ENCODE measurements at places on chromosomes 11 and 22.

DNA sequence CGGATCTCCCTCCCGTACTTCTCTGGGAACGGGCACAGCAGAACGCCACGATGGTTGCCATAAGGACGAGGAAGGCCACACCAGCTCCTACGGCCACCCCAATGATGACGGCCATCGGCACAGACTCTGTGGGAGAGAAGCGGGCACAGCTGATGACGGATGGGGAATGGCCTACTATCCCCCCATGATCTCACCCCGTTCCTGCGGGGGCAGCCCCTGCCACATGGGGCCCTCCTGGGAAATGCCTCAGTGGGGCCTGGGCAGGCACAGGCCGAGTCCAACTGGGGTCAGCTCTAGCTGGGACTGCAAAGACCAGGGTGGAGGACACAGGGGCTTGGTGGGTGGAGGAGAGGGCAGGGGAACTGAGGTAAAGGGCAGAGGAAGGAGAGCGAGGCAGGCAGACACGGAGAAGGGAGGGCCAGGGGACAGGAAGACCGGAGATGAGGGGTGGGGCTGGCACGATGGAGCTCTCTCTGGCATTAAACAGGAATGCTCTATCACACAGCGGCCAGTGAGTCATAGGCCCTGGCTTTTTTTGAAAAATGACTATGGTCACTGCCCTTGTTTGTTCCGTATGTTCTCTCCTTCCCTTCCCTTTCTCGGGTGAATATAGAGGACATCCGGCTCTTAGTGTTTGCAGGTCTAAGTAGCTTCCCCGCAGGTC is 76.0 kb downstream of the ST3GAL4 start:
- no peak for DNase-seq

DNA sequence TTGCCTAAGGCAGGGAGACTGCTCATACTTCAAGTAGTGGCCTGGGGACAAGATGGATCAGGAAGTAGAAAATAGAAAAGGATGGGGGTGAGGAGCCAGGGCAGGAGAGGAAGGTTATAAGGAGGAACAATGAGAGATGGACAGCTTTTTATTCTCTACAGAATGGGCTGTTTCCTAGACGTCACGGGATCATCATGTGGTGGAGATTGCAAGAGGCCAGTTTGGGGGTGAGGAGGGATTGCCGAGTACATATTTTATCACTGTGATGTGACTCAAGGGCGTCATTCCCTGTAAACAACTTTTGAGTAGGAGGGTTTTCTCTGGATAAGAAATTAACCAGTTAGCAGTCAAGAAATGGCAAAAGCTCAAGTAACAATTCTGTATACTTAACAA is 406.3 kb downstream of the ETS1 start:
- no peak for DNase-seq

- DNase-seq: no peak
These were observed 18.1 kb upstream of the GDPD5 start for GRCh38 chr11:75543806-75544205.

- DNase-seq: no peak
These were observed 85.2 kb downstream of the APOL5 start for GRCh38 chr22:35802885-35803284.

GRCh38 chr11:77236901-77237300 is 64.6 kb downstream of the GDPD4 start:
- DNase-seq: no peak

GRCh38 chr11:36899800-36900199 is 301.8 kb upstream of the RAG2 start:
- DNase-seq: no peak

GRCh38 chr11:44611088-44611487 is 45.6 kb downstream of the CD82 start:
- no peak for DNase-seq

- no peak for DNase-seq
These were observed 24.4 kb downstream of the SGSM1 start for GRCh38 chr22:24830205-24830979.

GRCh38 chr22:28822930-28823551 is 22.7 kb upstream of the XBP1 start:
- DNase-seq: no peak

DNA sequence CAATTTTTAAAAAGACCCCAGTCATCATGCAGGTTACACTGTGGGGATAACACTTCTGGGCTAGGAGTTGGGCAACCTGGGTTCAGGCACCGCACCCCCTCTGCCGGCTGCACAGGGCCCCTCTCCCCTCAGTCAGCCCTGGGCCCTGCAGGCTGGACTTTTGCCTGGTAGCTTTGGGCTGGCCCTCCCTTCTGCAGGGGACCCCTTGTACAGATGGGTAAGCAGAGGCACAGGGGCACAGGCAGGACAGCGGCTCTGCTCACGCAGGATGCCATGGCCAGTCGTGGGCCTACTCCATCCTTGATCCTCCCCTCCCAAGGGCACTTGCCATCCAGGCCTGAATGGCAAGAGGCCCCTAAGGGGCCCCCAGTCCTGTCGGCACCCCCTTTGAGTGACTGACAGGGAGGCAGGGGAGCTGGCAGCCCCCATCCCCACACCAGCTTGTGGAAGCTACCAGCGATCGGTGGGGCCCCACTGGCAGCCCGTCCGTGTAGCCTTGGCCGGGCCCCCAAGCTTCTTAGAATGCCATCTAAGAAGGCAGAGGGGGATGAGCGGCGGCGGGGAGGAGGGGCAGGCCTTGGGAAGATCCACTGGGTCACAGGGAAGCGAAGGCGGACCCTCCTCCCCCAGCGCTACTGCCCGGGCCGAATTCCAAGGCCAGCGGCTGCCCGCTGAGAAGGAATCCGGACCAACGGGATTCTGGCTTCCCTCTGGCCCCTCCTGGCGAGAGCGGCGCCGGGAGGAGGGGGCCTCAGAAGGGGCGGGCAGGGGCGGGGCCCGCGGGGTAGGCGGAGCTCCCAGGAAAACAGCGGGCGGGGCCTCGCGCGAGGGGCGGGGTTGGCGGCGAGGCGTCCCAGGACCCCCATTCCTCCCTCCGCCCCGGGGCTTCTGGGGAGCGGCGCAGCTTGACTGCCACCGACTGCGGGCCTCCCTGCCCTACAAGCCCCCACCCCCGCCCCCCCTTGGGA is 6.8 kb upstream of the CHKA start:
- peak; percentile 93 for DNase-seq

DNA sequence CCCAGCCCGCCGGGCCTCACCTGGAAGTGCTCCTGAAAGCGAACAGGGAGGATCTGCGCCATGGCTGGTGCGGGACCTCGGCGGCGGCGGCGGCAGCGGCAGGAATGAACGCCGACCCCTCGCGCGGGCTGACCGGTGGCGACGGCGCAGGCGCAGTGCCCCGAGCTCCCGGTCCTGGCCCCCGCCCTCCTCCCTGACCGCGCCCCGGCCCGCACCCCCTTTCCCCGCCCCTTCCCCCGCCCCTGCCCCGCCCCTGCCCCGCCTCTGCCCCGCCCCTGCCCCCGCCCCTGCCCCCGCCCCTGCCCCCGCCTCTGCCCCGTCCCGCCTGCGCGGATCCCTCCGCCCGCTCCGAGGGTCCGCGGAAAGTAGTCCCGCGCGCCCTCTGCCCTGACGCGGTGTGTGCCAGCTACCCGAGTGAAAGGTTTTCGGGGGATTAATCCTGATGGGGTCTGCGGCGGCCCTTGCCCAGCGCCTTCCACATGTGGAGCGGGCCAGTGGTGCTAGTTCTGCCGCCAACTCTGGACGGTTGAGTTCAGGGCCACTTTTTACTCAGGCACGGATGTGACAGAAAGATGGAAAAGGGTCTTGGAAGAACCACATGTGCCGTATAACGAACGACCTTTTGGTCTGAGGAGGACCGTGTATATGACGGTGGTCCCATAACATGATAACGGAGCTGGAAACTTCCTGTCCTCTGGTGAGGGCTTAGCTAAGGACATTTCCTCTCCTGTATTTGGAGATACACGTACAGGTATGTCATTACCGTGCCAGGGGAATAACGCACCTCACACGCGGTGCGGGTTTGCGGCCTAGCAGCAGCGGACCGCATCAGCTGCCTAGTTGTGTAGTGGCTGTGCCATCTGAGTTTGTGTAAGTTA is at the start of gene CLTCL1:
Gene CLTCL1, minus strand, starts transcription at position 140 of the 878 bp plus-strand sequence. Its CDS starts 78 bp downstream, at position 62.
- DNase-seq: peak; percentile 89

DNA sequence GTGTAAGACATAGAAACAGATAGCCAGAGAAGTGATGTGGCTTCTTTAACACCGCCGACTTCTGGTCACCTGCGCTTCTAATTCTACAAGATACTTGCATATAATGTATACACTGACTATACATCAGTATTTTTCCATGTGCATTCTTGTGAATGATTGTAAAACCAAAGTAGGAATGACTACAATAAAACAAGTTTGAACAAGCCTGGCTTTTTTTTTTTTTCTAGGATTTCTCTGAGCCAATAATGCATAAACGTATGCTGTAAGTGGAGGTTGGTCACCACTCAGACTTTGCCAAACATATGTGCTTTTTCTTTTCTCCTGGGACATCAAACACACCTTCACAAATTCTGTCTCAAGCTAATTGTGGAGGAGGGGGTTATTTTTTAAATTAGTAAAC is 237.8 kb upstream of the KIRREL3 start:
- DNase-seq: no peak

- no peak for DNase-seq
These were observed 160.8 kb downstream of the MSANTD4 start for GRCh38 chr11:105861225-105861624.

DNA sequence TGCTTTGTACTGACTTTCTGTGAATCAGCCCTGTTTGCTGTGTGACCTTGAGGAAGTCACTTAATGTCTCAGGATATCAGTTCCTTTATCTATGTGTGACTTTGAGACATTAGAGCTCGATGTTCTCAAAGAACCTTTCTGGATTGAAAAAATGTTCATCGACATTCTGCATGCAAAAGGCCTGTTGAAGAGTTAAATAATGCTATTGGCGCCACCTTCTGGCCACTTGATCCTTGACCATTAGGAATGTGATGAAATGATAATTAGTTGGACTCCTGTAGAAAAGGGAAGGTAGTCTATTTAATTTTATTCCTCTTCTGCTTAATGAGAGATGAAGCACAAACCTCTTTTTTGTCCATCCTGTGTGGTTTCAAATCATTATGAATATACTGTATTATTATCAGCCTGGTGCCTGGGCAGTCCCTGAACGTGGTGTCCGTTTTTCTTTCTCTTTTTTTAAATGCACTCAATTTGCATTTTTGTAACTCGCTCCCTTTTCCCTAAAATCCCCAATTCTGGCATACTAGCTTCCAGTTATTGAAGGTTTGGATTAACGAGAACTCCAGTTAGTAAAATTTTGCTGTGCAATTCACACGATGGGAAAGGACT is 20.7 kb downstream of the ELF5 start:
- DNase-seq: no peak

DNA sequence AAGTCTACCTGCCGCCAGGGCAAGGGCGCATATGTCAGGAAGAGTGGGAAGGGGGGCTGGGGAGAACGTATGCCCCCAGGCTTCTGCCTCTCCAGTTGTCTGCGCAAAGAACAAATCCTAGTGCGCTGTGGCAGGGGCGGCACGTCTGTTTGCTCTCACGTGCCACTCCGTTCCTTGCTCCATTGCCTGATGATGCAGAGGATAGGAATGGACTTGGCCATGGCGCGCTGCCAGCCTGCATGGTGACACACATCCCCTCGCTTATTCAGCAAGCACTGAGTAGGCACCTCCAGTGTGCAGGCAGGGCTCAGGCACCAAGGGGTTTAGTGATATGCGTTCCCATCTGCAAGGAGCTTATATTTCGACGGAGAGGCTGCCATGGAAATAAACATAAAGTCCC is 45.4 kb upstream of the SLC22A12 start:
- no peak for DNase-seq

DNA sequence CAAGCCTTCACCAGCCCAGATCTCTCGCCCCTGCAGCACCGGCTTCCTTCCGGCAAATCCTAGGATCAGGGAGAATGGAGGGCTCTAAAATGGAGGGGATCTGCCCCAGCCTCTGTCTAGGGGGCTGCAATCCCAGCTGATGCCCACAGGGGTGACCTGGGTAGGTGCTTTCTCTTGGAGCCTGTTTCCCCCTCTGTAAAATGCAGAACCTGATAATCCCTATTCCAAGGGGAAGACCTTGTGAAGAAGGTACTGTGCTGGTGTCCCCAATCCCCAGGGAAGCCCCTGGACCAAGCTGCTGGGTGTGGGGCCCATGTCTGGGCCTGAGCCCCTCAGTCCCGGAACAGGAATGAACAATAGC is 2.8 kb downstream of the EMID1 start:
- DNase-seq: no peak

- DNase-seq: no peak
These were observed 2.6 kb downstream of the KCNQ1 start for GRCh38 chr11:2447253-2447950.

DNA sequence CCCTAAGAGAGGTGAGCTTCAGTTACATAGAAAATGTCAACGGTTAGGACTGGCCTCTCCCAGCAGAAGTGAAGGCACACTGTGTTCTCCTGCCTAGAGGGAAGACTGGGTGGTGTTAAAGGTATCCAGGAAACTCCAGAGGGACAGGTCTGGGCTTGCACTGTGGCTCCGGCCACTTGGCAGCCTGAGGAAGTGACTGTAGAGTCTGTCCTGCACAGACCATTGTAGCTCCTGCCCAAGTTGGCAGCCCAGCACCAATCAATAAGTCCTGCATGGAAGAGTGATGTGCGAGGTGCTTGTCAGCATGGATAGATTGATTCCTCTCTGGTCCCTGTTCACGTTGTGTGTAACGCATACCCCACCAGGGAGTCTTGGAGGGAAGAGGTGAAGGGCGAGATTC is 284.8 kb downstream of the TENM4 start:
- DNase-seq: no peak

Measured in upper lobe of left lung (tissue), 6 donors.